ENCODE measurements at places on chromosomes 3 and 15. TPM values are rescaled to one million over a fixed set of nuclear protein-coding genes. Genes with fewer than 3 reads are reported as not detected.

Gene C3orf20
- not detected for polyA plus RNA-seq

Gene C3orf85
- not detected for polyA plus RNA-seq

Gene HPS3
- polyA plus RNA-seq, result 4.2 TPM

Gene SPESP1
- polyA plus RNA-seq, result 1.1 TPM

Gene GXYLT2
- polyA plus RNA-seq, result 0.24 TPM

Gene CCR4
- polyA plus RNA-seq, result 0.06 TPM

Gene ARPP21
- 0.01 TPM for polyA plus RNA-seq

Gene ADAMTS7
- polyA plus RNA-seq, result 0.63 TPM

Gene LRRFIP2
- polyA plus RNA-seq, result 59.3 TPM

Gene NMNAT3
- 2.1 TPM for polyA plus RNA-seq

Gene HIGD2B
- polyA plus RNA-seq, result not detected

Gene CADPS
- 0.09 TPM for polyA plus RNA-seq

Gene NRROS
- 0.77 TPM for polyA plus RNA-seq

Gene TM6SF1
- 0.75 TPM for polyA plus RNA-seq

Gene NEK11
- 1.5 TPM for polyA plus RNA-seq

Gene TRAIP
- polyA plus RNA-seq, result 4.3 TPM

Gene PIGX
- polyA plus RNA-seq, result 12.7 TPM

Gene GOLGA8M
- 0.18 TPM for polyA plus RNA-seq

Gene SLC12A8
- 2.7 TPM for polyA plus RNA-seq

Gene SHF
- polyA plus RNA-seq, result 2.1 TPM

Gene ACTC1
- polyA plus RNA-seq, result 0.53 TPM

Gene HDAC11
- 12.9 TPM for polyA plus RNA-seq

Gene SLC2A2
- not detected for polyA plus RNA-seq

Measured in esophagus (tissue), 2 donors.